ENCODE measurements at places on chromosomes 6 and 20.

DNA sequence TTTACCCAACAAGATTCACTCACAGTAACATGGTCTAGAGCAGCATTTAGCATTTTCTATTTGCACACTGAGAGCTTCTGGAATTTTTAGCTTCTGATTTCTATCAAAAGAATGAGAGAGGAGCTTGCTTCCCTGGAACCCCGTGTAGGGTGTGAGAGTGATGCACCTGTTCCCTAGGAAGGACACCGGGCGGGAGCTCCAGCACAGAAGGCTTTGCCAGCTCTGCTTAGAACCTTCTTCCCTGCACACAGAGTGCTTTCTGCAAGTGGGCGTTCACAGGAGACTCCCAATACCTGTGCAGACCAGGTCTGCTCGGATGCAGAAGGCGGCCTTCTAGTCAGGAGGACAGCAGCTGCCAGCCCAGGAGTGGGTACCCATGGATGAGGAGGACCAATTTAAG lies 217.3 kb downstream of the TBXT start:
- no peak for DNase-seq

GRCh38 chr6:31749301-31750036 lies 9.7 kb downstream of the MSH5 start:
- DNase-seq: no peak

DNA sequence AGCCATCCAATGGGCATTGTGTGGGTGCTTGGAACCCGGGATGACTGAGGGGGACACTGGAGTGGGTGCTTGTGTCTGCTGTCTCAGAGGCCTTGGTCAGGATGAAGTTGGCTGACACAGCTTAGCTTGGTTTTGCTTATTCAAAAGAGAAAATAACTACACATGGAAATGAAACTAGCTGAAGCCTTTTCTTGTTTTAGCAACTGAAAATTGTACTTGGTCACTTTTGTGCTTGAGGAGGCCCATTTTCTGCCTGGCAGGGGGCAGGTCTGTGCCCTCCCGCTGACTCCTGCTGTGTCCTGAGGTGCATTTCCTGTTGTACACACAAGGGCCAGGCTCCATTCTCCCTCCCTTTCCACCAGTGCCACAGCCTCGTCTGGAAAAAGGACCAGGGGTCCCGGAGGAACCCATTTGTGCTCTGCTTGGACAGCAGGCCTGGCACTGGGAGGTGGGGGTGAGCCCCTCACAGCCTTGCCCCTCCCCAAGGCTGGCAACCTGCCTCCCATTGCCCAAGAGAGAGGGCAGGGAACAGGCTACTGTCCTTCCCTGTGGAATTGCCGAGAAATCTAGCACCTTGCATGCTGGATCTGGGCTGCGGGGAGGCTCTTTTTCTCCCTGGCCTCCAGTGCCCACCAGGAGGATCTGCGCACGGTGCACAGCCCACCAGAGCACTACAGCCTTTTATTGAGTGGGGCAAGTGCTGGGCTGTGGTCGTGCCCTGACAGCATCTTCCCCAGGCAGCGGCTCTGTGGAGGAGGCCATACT lies 49.4 kb downstream of the PYGB start:
- no peak for DNase-seq

GRCh38 chr20:5580940-5581708 lies 169.1 kb upstream of the SHLD1 start:
- no peak for DNase-seq

- no peak for DNase-seq
Measured at GRCh38 chr6:148316308-148316707, 26.3 kb upstream of the SASH1 start.

GRCh38 chr20:63022501-63022900 lies 15.7 kb upstream of the BHLHE23 start:
- no peak for DNase-seq

DNA sequence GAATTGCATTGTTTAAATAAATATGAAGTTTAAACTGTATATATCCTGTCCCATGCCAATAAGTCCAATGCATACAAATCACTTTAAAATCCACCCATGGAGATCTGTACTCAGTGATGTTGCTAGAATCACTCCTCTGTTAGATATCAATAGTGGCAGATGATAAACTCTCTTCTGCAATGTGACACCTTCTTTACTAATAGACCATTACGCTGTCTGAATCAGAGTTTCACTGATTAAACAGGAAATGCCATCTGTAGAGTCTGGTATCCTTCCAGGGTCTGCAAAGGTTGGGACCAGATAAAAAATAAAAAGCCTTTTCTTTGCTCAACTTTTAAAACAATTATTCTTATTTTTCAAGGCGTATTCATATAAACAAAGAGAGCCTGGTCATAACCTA lies 134.5 kb downstream of the EDN3 start:
- DNase-seq: no peak

GRCh38 chr6:144372611-144373594 lies 87.8 kb downstream of the UTRN start:
- DNase-seq: no peak

DNA sequence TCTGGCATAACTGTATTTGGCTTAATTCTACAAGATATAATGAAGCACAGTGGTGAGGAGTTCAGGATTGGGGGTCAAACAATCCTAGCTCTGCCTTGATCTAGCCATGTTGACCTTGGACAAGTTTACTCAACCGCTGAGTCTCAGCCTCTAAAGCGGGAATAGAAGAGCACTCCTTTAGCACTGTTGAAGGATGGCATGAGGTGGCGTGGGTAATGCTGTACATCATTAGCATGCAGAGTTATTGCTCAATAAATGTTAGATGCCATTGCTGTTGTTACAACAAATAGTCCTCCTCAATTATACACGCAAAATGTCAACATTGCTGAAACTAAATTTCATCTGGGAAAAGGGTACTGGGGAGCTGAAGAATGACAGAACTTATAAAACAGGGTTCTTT lies 78.6 kb downstream of the KIF13A start:
- DNase-seq: no peak

- DNase-seq: no peak
Measured at GRCh38 chr20:44064501-44065400, 122.2 kb downstream of the JPH2 start.

DNA sequence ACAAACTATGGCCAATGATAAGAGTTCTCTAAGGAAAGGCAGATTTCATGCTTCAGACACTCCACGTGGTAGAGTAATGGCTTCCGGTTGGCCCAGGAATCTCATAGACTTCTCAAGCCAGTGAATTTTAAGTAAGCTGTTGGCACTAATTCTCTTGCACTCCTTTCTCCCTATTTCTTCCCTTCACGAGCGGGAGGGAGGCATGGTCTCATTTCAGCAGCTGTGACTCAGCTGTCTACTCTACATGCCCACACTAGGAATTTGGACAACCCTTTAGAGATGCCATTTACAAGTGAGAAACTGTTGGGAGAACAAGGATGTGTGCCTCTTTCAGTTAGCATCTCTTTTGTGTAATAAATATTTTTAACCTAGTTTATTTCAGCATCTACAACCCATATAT lies 107.7 kb downstream of the PTPRK start:
- DNase-seq: no peak

GRCh38 chr20:20084296-20084752 lies 32.0 kb downstream of the CFAP61 start:
- DNase-seq: no peak

DNA sequence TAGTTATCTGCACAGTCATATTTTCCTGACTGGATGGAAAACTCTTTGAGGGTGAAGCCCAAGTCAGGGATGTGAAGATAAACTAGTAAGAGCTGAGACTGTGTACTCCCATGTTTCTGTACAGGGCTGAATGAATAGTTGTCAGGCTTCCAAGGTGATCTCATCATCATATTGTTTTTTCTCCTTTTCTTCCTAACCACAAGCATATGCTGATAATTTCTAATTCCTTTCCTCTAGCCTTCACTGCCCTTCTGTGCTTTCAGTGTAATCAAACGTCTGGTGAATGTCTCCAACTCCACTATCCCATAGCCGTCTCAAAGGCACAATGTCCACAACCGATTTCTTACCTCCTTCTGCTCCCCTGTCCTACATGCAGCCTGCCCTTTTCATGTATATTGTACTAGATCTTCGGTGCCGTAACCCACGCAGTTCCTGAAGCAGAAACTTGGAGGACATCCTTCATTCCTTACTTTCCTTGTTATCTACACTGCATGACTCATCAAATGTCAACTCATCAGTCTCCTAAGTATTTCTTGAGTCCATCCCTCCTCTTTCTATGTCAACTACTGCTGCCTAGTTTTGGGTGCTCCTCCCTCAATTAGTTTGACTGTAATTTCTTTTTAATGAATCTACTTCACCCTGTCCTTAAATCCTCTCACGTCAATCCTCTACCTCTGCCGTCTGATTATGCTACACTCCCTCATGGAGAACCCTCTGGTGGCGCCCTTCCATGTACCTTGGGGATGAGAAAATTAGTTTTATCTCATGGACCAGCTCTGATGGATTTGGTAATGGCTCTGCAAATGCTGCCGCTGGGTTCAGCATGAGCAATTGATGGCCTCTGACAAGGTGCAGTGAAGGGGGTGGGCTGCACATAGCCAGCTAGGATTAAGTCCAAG lies 21.9 kb downstream of the NCOA7 start:
- DNase-seq: peak; percentile 98

DNA sequence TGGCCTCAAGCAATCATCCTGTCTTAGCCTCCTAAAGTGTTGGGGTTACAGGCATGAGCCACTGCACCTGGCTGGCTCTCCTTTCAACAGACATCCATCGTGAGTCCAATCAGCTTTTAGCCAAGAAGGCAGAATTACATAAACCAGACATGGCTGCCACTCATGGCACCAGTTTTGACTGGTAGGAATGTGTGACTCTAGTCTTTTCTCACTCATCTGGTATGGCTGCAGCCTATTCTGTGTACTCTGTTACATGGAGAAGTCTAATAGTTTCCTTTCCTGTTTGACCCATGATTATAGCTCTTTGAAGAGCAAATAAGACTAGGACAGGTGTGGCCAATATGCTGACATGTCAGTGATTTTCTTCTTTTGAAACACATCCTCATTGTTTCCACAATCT lies 27.0 kb upstream of the RNF144B start:
- no peak for DNase-seq

- DNase-seq: peak; percentile 6
Measured at GRCh38 chr20:63124092-63124781, 91.7 kb downstream of the YTHDF1 start.

GRCh38 chr20:62804627-62805154 lies at the start of gene OGFR:
TSS of gene OGFR (plus strand) at chr20:62804835. CDS start at chr20:62804860, 25 bp downstream.
- peak; percentile 58 for DNase-seq

- no peak for DNase-seq
Measured at GRCh38 chr20:433300-433975, 25.3 kb downstream of the RBCK1 start.

GRCh38 chr6:13718123-13718458 lies 6.5 kb upstream of the RANBP9 start:
- no peak for DNase-seq

DNA sequence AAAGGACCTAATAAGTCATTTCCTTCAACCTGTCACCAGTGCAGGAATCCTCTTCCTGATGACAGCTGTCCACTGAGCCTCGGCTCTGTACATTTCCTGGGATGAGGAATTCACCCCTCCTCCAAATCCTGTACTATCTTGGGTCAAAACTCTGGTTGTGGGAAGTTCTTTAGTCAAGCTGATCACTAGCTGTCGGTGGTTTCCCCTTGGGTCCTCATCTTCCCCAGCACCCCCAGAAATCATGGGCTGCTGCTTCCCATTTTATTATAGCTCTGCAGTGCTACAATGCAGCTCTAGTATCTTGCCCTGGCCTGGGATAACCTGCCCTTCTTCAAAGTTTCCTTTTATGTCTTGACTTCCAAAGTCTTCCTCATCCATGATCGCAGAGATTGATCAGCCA lies 14.6 kb upstream of the ADA start:
- DNase-seq: no peak

- no peak for DNase-seq
Measured at GRCh38 chr20:57849121-57849520, 139.3 kb upstream of the PMEPA1 start.

DNA sequence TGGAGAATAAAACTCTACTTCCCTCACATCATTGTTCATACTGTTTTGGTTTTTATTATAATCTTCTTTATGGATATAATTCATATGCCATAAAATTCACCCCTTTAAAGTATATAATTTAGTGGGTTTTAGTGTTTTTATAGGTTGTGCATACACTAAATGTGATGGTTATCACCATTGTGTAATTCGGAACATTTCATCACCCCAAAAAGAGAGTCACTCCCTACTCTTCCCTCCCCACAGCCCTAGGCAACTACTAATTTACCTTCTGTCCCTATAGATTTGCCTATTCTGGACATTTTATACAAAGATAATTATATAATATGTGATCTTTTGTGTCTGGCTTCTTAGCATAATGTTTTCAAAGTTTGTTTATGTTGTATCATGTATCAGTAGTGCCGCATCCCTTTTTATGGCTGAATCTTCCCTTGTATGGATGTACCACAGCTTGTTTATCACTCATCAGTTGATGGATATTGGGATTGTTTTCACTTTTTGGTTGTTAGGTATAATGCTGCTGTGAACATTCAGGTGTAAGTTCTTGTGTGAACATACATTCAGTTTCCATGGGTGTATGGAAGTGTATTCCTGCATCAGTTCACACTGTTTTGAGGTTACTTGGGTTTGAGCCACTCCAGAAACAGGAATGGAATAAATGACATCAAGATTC lies 4.2 kb downstream of the TM9SF4 start:
- no peak for DNase-seq

All from cardiac muscle cell (in vitro differentiated cells and primary cell).